ENCODE measurements at places on chromosomes 3 and 15.

- no peak for DNase-seq
Measured at GRCh38 chr15:96362011-96362754, 31.7 kb downstream of the NR2F2 start.

DNA sequence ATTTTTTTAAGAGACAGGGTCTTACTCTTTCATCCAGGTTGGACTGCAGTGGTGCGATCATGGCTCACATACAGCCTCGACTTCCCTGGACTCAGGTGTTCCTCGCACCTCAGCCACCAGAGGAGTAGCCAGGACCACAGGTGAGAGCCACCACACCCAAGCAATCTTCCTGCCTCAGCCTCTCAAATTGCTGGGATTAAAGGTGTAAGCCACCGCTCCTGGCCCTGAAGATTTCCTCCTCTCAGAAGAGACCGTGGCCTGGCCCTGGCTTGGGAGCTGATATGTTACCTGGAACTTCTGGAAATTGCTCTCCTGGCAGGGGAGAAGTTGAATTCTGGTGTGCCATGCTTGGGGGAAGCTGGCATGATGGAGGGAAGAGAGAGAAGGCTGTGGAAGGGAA lies 36.2 kb downstream of the PPCDC start:
- peak; percentile 8 for DNase-seq

DNA sequence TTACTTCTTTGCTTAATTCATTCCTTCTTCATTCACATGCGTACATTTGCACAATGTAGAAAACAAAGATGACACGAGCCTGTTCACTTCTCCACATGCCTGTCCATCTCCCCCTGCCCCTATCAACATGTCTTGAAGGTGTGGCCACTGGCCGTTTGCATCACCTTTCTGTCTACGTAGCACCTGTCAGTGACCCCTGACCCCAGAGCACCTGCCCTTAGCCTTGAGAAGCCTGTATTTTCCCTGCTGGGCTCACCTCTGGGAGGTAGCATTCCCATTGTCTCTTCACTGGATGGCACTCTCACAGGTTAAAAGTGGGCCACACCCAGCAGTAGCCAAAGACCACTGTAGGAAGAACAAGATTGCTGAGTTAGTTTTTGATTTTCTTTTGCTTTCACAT lies 234.1 kb downstream of the THSD4 start:
- peak; percentile 12 for DNase-seq

DNA sequence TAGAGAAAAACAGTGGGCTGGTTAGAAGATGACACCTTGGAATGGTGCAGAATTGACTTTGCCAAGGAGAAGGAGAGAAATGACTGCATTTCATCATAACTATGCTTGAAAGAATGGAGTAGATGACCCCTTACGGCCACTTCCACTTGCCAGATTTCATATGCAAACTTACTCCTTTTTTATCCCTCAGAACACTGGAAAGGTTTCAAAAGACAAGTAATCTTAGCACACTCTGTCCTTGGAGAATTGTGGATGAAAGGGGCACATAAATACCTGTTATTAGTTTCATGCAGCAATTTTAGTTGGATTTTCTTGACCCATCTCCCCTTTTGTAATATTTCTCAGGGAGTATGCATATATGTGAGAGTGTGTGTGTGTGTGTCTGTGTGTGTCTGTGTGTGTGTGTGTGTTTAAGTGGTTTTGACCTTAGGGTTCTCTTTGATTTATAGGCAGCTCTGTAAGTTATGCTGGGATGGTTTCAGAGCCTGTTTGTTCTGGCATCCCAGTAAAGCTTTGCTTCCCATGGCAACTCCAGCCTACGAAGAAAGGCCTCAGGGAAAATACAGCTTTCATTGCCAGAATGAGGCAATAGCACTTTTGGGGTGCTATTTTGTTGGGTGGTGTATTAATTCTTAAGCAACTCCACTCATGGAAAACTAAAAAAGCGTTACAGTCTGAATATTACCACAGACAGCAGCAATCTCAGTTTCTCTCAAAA lies 122.2 kb upstream of the TP63 start:
- DNase-seq = no peak

- DNase-seq = no peak
Measured at GRCh38 chr15:94840794-94841783, 609.7 kb downstream of the MCTP2 start.

- no peak for DNase-seq
Measured at GRCh38 chr3:65177960-65178376, 490.2 kb upstream of the ADAMTS9 start.

- no peak for DNase-seq
Measured at GRCh38 chr15:66472176-66472999, 25.2 kb downstream of the SNAPC5 start.

DNA sequence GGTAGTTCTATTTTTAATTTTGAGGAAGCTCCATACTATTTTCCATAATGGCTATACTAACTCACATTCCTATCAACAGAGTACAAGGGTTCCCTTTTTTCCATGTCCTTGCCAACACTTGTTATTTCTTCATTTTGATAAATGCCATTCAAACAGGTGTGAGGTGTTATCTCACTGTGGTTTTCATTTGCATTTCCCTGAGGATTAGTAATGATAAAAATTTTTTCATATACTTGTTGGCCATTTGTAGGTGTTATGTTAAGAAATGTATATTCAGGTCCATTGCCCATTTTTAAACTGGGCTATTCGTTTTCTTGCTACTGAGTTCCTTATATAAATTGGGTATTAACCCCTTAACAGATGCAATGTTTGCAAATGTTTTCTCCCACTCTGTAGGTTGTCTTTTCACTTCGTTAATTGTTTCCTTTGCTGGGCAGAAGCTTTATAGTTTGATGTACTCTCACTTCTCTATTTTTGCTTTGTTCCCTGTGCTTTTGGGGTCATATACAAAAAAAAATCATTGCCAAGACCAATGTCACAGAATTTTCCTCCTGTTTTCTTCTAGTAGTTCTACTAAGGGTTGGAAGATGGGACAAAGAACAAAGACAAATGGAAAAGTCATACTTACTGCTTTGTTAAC lies 11.0 kb upstream of the VPS39 start:
- DNase-seq = no peak

GRCh38 chr3:176562331-176562730 lies 635.0 kb downstream of the TBL1XR1 start:
- no peak for DNase-seq

- no peak for DNase-seq
Measured at GRCh38 chr3:101179637-101180036, 140.7 kb downstream of the IMPG2 start.

GRCh38 chr3:55364421-55364820 lies 122.7 kb downstream of the WNT5A start:
- no peak for DNase-seq

DNA sequence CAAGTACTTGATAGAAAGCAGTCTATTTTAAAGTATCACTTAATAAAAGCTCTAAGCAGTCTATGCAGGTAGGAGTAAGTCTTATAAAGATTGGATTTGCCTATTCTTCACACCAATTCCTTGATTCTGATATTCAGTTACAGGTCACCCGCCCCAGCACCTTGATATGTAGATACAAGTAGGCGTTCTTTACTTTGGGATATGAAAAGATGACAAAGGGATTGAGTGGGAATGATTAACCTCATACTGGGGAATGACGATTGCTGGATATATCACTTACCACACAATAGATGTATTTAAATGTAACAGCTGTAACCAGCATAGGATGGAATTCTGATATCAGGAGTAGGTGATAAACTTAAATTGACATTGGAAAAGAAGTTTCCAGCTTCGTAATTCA lies 47.1 kb downstream of the HHLA2 start:
- DNase-seq = no peak

- no peak for DNase-seq
Measured at GRCh38 chr3:59695860-59696259, 646.0 kb upstream of the CFAP20DC start.
